AG04450 (cell line): ENCODE measurements at places on chromosomes 12 and 14. TPM values are rescaled to one million over a fixed set of nuclear protein-coding genes. Genes with fewer than 3 reads are reported as not detected.
A peak's percentile ranks its signal among the peaks of the same experiment; 100 is the strongest.

Gene NINJ2
- polyA plus RNA-seq = not detected in 2 replicates

DNA sequence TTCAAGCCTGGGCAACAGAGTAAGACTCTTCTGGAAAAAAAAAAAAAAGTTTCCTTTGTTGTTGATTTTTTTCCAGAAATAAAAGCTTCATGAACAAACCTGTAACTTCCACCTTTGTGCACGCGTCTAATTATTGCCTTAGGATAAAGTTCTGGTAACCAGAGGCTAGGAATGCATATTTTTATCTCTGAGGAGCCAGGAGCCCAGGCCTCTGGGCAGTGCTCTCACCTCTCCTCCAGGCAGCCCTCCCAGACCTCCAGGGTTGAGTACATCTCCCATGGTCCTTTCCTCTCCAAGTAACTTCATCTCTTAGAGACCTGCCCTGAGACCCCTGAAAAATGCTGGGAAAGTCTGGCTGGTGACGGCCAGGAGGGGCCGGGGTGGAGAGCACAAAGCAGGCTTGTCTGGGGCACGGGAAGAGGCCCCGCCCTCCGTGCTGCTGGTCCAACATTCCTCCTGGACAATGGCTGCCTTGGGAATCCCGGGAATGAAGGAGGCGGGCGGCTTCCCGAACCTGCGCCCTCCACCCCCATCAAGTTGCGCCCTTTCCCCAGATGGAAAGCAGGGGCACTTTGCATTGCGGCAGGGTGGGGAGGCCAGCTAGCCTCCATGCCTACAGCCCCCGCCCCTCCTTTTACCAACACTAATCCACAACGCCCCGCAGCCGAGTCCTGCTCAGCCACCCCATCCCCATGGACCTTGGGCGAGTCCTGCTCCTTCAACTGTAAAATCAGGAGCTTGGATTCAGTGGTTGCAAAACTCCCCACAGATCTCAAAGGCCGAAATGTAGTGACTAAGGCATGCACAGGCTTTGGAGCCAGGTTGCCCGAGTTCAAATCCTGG, 7.3 kb upstream of the FIGNL2 start:
- no peak for DNase-seq

DNA sequence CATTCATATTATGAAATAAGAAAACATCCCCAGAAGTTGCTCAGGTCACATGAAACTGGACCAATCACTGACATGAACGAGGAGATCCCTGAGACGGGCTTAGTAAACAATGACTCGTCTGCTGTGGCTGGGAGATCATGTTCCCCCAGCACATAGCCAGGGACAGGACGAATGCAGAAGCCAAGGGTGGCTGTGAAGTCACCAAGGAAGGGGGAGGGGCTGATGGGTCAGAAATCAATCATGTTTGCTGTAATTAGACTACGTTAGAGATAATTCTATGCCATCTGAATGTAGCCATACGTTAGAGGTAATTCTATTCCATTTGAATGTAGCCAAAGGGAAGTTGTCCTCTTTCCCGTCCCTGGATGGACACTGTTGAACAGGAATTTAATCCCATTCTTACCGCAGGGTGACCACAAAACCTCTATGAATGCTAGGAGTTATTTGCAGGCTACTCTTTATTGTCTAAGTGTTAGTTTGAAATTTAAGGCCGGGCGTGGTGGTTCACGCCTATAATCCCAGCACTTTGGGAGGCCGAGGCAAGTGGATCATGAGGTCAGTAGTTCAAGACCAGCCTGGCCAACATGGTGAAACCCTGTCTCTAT, 332.9 kb downstream of the TMEM132D start:
- no peak for DNase-seq

- DNase-seq = no peak
Observed at GRCh38 chr12:66837311-66837627, 158.4 kb upstream of the GRIP1 start.

GRCh38 chr14:34018564-34019244, 67.8 kb upstream of the EGLN3 start:
- no peak for DNase-seq

DNA sequence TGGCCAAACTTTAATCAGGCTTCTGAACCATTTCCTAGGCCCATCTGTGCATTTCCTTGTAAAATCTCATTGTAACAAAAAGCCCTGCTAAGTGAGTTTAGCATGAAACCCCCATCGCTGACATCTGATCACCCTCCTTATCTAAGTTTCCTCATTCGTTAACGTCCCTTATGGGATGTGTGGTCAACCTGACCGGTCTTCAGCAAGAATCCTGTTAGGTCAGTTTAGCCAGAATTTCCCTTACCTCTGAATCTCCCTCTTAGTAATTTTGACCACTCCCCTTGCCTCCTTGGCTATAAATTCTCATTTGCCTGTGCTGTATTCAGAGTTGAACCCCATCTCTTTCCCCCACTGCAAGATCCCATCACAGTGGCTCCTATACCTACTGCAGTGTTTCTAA, 239.3 kb downstream of the RMST start:
- no peak for DNase-seq

- DNase-seq = peak; percentile 39
Observed at GRCh38 chr12:65306366-65307168, 28.1 kb downstream of the MSRB3 start.

- no peak for DNase-seq
Observed at GRCh38 chr12:25781232-25781631, 177.2 kb upstream of the RASSF8 start.

GRCh38 chr14:100677152-100677551, 49.5 kb upstream of the DLK1 start:
- no peak for DNase-seq

- no peak for DNase-seq
Observed at GRCh38 chr12:127205781-127206555, 1061.0 kb upstream of the TMEM132C start.

Gene REP15
- polyA plus RNA-seq = 0.65 and 0.78 TPM in 2 replicates

Gene PCED1B
- 0.88 and 1.1 TPM in 2 replicates for polyA plus RNA-seq

Gene BBS10
- 13.5 and 20.0 TPM in 2 replicates for polyA plus RNA-seq

- no peak for DNase-seq
Observed at GRCh38 chr14:101783260-101784016, 21.9 kb downstream of the PPP2R5C start.

GRCh38 chr14:24574206-24574774, 1.8 kb downstream of the CTSG start:
- DNase-seq = no peak

Gene BEGAIN
- polyA plus RNA-seq = 0.16 and 0.48 TPM in 2 replicates

DNA sequence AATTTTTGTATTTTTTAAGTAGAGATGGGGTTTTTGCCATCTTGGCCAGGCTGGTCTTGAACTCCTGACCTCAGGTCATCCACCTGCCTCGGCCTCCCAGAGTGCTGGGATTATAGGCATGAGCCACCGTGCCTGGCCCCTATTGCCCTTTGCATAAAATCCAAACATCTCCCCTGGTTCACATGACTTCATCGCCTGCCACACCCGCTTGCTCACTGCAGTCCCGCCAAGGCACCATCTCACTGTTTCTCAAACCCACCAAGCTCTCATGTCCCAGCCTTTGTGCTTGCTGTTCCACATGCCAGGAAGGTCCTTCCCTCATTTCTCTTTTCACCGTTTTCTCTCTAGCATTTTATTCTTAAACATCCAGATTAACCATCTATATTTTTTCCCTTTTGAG, 9.7 kb downstream of the RHOF start:
- no peak for DNase-seq

Gene AMN
- polyA plus RNA-seq = 0.06 TPM in 2 replicates

Gene CACNA2D4
- 0.22 and 0.36 TPM in 2 replicates for polyA plus RNA-seq

GRCh38 chr12:130569521-130569920, 146.6 kb downstream of the RIMBP2 start:
- no peak for DNase-seq

GRCh38 chr12:124916374-124917134, 2.1 kb upstream of the UBC start:
- no peak for DNase-seq

DNA sequence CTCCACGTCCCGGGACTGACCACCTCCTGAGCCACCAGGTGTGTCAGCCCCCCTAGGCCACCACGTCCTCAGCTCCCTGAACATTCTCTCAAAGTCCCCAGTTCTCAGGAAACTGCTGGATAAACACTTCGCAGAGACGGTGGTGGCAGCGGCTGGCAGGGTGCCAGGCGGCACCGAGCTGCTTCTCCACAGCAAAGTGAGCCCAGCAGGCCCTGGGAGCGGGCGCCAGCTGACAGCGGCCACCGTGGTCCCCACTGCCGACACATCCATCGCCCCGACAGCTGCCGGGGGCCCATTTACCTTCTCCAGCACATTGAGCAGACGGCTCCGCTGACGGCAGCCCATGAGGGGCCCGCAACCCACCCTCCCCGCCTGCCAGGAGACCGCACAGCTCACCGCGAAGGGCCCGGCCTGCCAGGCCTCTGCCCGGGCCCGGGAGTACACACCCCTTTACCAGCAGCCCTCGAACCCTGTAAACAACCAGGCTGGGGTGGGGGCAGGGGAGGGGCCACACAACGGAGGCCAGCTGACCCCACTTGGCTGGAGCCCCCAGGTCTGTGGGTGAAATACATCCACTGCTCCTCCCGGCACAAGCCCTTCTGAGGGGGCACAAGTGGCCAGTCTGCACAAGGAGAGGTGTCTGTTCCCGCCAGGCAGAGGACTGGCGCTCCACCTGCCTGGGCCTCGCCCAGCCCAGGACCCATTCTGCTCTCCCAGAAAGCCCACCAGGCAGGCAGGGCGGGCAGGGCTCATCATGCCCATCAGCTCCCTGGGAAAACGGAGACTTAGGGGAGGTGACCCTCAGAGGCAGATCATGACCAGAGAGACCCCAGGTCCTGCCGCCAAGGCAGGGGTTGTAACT, 10.5 kb downstream of the AKT1 start:
- no peak for DNase-seq

Gene ACSM4
- not detected in 2 replicates for polyA plus RNA-seq

DNA sequence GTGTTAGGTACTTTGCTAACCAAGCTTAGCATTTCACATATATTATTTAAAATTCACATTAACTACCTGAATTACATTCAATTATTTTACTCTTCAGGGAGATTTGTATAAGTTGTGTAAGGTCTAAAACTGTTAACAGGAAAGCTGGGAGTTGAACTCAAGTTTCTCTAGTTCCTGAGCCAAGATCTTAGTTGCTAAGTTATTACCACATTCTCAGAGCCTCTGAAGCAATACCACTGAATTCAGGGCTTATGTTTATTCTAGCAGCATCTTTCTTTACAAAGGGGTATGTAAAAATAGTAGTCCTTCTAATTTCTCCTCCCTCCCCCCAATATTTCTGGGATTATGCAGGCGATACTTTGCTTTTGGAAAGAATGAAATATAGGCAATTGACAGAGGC, 786.8 kb downstream of the DIO2 start:
- DNase-seq = peak; percentile 15

DNA sequence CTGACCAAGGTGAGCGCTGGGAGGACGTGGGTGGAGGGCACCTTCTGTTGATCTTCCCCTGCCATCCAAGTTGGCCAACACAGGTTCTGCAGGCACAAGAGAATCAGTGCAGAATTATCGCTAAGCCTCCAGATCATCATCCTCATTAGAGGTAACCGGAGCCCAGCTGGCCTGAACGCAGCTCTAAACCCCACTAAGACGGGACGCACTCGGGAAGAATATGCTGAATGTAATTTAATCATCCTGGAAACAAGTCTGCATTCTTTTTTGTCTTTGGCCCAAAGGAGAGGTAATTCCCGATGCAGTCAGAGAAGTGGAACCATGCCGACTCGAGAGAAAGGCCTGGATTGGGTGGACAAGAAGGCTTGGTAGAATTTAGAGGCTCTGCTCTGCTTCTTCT, 111.0 kb upstream of the GSC start:
- no peak for DNase-seq

DNA sequence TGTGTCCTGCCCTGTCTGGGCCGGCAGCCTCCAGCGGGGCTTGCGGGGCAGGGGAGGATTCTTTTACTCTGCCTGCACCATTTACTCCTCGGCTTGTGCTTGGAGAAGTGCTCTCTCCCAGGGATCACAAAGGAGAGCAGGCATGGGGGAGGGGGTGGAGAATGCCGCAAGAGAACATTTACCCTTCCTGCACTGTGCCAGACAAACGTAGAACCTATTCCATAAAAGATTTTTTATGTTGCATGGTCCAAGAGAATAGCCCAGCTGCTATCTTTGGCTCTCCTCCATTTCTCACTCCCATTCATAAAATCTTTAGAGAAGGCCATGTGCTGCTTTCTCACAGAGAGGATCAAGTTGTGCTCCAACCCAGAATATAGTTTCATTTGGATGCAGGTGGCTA, 159.4 kb downstream of the SPTSSA start:
- DNase-seq = no peak

DNA sequence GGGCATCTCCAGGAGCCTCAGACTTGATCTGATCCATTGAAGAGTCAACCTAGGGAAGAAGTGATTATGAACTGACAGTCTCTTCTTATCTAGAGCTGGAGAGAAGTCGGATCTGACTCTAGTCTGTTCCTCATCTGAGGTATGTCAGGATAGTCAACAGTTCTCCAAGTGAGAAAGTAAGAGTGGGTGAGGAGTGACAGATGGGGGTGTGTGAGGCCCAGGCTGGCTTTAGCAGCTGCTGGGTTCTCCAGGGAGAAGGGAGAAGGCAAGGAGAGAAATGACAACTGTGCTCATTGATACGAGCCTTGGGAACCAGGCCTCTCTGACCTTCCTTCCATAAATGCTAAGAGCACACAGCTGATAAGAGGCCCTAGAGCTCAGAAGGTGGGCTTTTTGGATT, 53.3 kb downstream of the IRAK3 start:
- DNase-seq = no peak

DNA sequence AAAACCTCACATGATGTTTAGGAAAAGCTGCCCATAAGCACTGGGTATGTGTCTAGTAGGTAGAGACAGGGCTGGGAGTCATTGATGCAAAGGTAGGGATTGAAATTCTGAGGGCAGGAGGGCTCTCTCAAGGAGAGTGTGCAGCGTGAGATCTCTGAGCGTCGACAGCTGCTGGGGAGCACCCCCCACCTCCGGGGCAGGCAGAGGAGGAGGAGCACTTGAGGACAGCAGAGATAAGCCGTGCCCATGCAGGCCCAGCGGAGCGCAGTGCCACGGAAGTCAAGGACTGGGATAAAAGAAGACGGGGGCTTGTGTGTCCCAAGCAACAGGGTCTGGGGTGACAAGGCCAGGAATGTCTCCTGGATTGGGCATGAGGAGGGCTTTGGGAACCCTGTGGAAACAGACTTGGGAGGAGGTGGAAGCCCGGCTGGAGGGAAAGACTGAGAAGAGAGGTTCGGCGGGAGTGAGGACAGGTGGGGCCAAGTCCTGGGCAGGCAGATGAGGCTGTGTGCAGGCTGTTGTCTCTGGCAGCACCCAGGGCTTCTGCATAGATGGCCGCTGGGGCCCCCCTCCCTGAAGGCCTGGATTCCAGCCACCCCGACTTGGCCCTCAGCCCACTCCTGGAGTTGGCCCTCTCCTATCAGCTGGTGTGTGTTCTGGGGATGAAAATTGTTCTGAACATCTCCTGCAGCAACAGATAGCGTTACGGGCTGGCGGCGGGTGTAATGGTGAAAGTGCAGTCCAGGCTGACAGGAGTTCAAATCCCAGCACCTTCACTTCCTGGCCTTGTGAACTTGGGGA, 1.9 kb downstream of the CACNA2D4 start:
- no peak for DNase-seq

DNA sequence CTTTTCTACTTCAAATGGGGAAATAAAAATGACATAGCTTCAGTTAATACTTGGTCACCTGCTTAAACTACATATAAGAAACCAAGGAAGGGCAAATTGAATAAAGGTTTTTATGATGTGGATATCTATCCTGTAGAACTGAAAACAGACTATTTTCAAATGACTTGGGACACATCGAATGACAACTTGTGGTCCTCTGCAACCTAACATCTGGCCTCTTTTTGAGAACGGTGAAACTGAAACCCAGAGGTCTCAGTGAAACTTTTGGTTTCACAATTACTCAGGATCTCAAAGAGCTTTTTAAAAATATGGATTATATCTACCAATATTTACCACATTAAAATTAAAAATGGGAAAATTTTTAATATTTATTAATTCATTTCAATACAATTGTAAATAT, 65.2 kb downstream of the PPP2R5E start:
- no peak for DNase-seq

GRCh38 chr12:49983892-49984291, 11.1 kb downstream of the AQP6 start:
- DNase-seq = peak; percentile 67
